ENCODE measurements at places on chromosomes 2 and 18.

DNA sequence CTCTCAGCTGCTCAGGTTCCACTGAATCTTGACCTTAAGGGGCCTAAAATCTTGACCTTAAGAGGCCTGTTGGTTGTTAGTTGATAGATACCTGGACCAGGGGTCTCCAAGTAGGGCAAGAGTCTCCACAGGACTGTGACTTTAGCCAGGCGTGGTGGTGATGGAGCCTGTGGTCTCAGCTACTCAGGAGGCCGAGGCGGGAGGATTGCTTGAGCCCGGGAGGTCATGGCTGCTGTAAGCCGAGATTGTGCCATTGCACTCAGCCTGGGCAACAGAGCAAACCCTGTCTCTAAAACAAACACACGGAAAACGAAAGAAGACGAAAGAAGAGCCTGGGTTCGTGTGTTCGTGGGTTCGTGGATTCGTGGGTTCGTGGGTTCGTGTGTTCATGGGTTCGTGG lies 120.2 kb upstream of the CTDP1 start:
- DNase-seq, result no peak

DNA sequence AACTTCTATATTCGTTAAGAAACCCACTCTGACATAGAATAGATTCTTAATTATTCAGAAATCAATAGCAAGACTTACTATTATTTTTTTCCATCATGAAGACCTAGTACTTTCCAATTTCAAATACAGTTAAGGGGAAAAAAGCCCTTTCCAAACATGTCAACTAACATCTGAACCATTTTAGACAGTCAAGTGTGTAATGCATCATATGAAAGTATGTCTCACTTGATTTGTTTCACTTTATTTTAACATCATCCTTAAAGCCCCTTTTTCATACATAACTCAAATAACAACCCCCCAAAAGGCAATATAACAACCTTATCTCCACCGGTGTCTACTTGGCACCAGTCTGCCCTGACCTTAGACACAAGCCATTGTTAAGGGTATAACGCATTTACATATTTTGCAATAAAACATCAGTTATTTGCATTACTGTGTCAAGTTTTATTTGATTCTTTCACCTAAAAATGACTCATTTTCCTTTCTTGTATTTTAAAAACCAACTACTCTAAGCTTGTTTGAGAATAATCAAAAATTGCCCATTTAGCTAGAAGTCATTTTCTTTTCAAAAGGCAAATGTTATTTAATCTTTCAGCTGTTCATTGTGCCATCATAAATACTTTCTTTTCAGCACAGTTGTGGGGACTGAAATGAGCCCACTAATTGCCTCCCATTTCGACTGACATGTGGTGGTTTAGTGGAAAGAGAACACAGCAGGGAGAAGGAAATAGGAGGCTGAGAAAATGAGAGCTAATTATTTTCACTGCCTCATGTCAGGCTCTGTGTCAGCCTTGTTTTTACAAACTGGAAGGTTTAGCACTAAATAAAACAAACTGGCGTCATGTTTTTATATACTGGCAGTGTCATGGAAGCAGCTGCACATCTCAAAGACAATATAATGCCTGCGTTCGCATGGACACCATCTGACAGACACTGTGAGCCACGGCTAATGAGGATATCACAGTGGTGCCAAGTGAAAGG lies 104.7 kb upstream of the CDCA7 start:
- DNase-seq, result no peak

- no peak for DNase-seq
These were observed 206.8 kb upstream of the FBXO11 start for GRCh38 chr2:48112911-48113680.

- no peak for DNase-seq
These were observed 1339.6 kb upstream of the LRRTM1 start for GRCh38 chr2:81644189-81644588.

- no peak for DNase-seq
These were observed 60.5 kb downstream of the NDUFA10 start for GRCh38 chr2:239964399-239965185.

GRCh38 chr2:25566694-25567093 lies 106.7 kb downstream of the DTNB start:
- DNase-seq, result no peak

GRCh38 chr2:192444286-192444838 lies 249.6 kb upstream of the TMEFF2 start:
- DNase-seq, result no peak

- no peak for DNase-seq
These were observed 7.9 kb downstream of the SOCS6 start for GRCh38 chr18:70296781-70297180.

DNA sequence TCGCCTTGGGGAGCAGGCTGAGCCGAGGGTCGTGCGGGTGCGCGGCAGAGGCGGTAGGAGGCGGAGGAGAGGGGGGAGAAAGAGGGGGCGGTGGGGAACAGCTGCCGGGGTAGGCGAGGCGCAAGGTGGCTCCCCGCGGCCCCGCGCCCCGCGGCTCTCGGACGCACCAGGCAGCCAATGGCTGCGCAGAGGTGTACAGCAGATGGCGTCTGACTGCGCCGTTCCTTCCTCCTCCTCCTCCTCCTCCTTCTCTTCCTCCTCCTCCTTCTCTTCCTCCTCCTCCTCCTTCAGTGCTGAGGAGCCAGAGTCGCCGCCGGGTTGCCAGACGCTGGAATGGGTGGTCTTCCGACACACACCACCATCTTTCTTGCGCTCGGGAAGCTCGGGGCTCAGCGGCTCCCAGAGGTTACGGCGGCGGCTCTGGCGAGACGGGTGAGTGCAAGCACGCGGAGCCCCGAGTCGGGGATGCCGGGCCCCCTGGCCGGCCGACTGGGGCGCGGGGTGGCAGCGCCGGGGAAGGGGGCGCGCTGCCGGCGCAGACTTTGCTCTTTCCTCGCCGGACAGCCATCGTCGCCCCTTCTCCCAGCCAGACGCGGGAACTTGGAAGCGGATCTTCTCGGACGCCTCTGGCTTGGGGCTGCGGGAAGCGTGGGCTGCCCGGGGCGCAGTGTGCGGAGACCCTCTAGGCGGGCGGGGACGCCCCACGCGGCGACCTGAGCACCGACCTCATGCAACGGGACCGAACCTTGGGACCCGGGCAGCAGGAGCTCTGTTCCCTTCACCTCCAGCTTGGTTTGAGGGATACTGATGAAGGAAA lies at the start of gene THSD7B:
Gene THSD7B (plus strand): TSS at position 290 of the 817 bp plus-strand sequence. CDS start 116,634 bp downstream, outside the sequence.
- no peak for DNase-seq

DNA sequence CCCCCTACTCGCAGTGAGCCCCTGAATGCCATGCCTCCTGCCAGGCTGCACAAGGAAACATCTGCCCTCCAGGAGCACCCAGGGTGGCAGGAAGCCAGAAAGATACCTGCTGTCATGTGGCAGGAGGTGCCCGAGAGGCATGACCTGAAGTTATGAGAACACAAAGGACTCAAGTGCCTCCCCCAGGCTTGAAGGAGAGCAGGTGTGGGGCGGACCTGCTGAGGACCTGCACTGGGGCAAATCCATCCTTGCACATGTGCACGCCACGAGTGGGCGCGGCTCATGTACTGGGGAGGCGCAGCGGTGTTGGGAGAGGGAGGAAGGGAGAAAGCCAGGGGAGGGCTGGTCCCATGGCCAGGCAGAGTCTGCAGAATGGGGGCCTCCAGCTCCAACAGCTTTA lies 26.9 kb downstream of the SDC1 start:
- no peak for DNase-seq

DNA sequence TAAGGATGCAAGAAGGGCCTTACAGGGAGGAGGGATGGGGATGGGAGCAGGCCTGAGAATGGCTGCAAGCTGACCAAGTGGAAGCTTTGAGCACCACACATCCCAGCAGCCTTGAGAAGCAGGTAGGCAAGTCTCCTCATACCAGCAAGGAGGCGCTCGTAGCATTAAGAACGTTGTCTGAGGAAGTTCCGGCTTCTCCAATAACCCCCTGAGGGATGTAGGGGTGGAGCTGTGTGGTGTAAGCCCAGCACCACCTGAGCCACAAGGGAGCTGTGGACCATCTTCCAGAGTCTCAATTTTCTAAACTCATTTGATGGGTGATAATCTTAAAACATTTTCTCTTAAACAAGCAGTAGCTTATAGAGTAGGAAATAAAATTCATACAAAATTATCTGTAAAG lies 50.6 kb downstream of the ST3GAL5 start:
- DNase-seq, result no peak

GRCh38 chr18:79494936-79495335 lies 99.2 kb downstream of the NFATC1 start:
- DNase-seq, result no peak

GRCh38 chr2:126467367-126468054 lies 188.4 kb upstream of the GYPC start:
- DNase-seq, result no peak

DNA sequence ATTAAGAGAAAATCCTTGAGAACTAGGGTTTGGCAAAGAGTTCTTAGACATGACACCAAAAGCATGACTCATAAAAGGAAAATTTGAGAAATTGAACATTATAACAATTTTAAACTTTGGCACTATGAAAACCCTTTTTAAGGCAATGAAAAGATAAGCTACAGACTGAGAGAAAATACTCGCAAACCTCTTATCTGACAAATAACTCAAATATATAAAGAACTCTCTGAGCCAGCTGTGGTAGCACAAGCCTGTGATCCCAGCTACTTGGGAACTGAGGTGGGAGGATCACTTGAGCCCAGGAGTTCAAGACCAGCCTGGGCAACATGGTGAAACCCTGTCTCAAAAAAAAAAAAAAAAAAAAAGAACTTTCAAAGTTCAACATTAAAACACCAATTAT lies 70.5 kb downstream of the FAM168B start:
- DNase-seq, result no peak

- no peak for DNase-seq
These were observed 141.0 kb downstream of the TMEM17 start for GRCh38 chr2:62364791-62365528.

GRCh38 chr18:75408554-75409506 lies 18.7 kb downstream of the SMIM21 start:
- peak; percentile 2 for DNase-seq

- no peak for DNase-seq
These were observed 2.6 kb upstream of the FAM136A start for GRCh38 chr2:70304498-70304897.

DNA sequence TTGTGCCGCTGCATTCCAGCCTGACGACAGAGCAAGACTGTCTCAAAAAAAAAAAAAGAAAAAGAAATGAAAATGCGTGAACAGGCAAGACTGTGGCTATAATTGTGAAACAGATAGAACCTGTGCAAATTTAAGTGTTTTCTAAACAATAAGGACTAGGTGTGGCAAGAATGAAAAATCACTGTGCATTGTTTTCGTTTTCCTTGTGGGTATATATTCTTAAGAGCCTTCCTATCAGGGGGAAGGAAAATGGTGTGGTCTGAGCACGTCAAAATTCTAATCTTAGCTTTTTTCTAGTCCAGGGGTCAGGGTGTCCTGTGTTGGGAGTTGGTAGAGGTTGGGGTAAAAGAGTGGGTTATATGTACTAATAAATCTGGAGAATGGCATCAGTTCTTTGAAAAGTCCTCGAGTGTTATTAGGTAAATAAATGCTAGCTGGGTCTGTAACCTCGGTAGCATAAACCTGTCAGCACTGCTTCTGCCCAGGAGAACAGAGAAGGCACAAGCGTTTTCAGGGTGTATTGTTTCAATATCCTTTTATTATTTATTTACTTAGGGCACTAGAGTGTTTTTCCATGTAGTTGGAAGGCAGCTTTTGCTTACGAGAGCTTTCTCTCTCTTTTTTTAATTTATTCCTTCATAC lies 11.6 kb downstream of the ATP6V1C2 start:
- no peak for DNase-seq

GRCh38 chr2:156845806-156846558 lies 409.8 kb downstream of the GPD2 start:
- no peak for DNase-seq

GRCh38 chr18:68724021-68724420 lies 9.1 kb upstream of the TMX3 start:
- DNase-seq, result no peak

GRCh38 chr2:199100326-199101110 lies 357.2 kb downstream of the SATB2 start:
- DNase-seq, result no peak

DNA sequence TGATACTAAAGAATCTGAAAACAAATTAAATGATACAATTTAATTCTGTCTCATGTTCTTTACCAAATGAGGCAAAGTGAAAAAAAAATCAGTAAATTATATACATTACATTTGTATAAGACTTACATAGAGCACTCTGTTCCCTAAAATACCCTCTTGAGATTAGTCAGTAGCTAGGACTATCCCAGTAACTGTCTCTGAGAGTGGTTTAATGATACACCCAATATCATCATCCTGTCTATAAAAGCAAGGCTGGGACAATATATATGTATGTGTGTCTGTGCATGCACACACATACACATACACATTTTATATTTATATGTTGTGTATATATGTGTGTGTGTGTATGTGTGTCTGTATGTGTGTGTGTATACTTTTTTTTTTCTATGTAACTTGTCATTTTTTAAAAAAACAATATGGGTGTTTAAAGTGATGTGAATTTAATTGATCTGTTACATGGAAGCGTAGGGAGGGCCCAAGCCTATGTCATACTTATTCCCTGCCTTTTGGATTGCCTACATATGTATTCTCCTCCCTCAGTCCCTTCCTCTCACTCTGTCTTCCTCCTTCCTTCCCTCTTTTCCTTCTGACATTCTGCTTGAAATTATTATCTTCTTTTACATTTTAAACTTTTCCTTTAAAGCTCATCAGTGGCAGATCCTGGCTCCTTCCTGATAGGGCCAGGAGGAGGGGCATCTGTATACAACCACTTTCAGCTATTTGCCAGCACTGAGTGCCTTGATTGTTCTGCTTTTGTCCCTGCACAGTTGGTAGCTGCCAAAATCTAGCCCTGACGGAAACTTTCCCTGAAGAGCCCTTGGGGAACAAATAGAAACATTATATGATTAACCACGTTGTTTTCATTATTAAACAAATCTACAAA lies 6.8 kb downstream of the ASXL3 start:
- DNase-seq, result no peak

DNA sequence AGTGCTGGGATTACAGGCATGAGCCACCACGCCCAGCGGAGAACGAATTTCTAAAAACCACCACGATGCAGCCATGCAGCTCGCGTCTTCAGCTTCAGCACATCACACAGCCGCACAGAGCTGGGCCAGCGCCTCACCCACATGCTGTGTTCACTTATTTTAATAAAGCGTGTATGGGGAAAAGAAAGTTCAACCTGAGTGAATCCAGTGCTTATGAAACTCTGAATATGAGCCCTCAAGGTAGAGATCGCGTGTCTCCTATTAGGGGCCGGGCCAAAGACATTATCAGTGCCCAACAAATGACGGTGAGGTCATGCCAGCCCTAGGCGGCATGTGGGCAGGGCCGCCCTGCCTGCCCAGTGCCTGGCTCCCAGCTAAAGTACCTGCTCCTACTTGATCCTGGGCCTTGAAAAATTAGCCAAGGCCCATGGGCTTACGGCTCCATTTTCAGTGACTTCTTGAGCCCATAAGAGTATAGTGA lies 44.3 kb downstream of the SPRED2 start:
- no peak for DNase-seq

DNA sequence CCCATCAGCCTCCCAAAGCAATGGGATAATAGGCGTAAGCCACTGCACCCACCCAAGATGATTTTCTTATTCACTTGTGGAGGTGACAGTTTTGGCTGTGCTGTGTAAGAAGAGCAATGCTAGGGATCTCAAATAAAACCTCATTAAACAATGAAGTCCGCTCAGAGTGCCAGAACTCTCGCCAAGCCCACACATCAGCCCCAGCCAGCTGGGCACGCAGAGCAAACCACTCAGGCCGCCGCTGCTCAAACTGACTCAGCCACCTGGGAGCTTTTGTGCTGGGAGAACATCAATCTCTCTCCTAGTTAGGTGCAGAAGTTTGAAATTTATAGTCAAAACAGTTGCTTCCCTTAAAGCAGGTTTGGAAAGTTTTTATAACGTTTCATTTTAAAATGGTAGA lies 47.6 kb downstream of the RNF152 start:
- DNase-seq, result no peak

GRCh38 chr2:16561676-16562075 lies 104.0 kb downstream of the CYRIA start:
- no peak for DNase-seq

Measured in stimulated activated CD4-positive, alpha-beta T cell treated with anti-CD3 and anti-CD28 coated beads, Interleukin-12 subunit alpha, Interleukin-12 subunit beta, amount 100 ng/mL, for 24 hours (primary cell).